GM12878 (cell line): ENCODE measurements at places on chromosomes 5 and 9.

GRCh38 chr5:115806986-115807653, 9.3 kb downstream of the CDO1 start:
- no peaks in the 10 kb centered on the region for H3K36me3 ChIP-seq
- H3K4me1 ChIP-seq: no peaks in the 10 kb centered on the region
- no peak for DNase-seq
- H3K27me3 ChIP-seq: no peaks in the 10 kb centered on the region; the same call in 1 of the 2 replicates
- H3K4me3 ChIP-seq: no peak overlapping the region

GRCh38 chr9:136346157-136346481, 17.4 kb downstream of the DNLZ start:
- H3K36me3 ChIP-seq: no peaks in the 10 kb centered on the region
- no peak overlapping the region for H3K27ac ChIP-seq
- H3K27me3 ChIP-seq: no peaks in the 10 kb centered on the region; the same call in 1 of the 2 replicates
- no peaks in the 10 kb centered on the region for H3K4me1 ChIP-seq
- no peak for DNase-seq

- no peaks in the 10 kb centered on the region for H3K36me3 ChIP-seq
- no peak overlapping the region for H3K27ac ChIP-seq
- DNase-seq: no peak
These were observed 163.6 kb downstream of the CDH6 start for GRCh38 chr5:31357038-31357437.

DNA sequence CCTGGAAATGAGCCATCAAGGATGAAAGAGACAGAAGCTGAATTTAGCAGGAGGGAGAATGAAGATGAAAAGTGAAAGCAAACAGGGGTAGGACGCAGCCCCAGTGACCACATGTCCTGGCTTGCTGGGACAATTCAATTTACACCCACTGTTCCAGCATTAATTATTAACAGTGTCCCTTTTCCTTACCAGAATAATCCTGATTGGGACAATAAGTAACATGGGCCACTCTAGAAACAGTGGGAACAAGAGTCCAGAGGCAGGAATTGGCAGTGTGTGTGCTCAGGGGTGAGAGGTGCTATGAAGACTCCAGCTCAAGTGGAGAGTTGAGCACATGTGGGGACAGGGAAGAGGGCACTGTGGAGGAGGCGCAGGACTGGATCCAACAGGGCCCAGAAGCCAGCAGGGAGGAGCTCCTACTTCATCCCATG, 147.1 kb downstream of the C5orf15 start:
- peaks cover 28% of the 10 kb centered on the region for H3K4me1 ChIP-seq
- H3K36me3 ChIP-seq: no peaks in the 10 kb centered on the region
- no peak for DNase-seq
- no peaks in the 10 kb centered on the region for H3K27me3 ChIP-seq

GRCh38 chr9:4435197-4435596, 55.1 kb upstream of the SLC1A1 start:
- DNase-seq: no peak
- H3K27ac ChIP-seq: no peak overlapping the region
- peaks cover 8% of the 10 kb centered on the region for H3K4me1 ChIP-seq
- no peak overlapping the region for H3K4me3 ChIP-seq

DNA sequence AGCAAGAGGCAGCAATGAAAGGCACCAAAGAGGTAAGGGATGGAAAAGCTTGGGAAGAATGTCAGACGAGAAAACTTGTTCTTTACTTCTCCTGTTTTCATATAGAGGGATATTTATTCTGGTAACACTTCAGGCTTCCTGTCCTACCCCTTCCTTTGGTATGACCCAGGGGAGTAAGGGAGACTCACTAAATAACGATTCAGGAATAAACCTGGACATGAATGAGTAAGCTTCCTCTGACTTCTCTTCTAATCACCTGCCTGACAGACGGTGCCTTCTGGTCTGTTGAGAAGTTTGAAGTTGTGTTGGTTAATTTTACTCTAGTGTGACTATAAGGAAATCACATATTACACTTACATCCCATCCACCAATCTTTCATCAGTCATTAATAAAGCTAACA, 461.2 kb downstream of the CDH12 start:
- no peaks in the 10 kb centered on the region for H3K36me3 ChIP-seq
- H3K4me1 ChIP-seq: no peaks in the 10 kb centered on the region
- no peaks in the 10 kb centered on the region for H3K27me3 ChIP-seq
- no peak overlapping the region for H3K4me3 ChIP-seq

GRCh38 chr5:180641566-180641900, 7.9 kb downstream of the FLT4 start:
- DNase-seq: no peak
- H3K27me3 ChIP-seq: no peaks in the 10 kb centered on the region
- no peak overlapping the region for H3K27ac ChIP-seq

GRCh38 chr5:149380466-149381121, 1.5 kb upstream of the IL17B start:
- no peaks in the 10 kb centered on the region for H3K27me3 ChIP-seq
- no peaks in the 10 kb centered on the region for H3K36me3 ChIP-seq
- no peak overlapping the region for H3K27ac ChIP-seq
- H3K4me1 ChIP-seq: no peaks in the 10 kb centered on the region

DNA sequence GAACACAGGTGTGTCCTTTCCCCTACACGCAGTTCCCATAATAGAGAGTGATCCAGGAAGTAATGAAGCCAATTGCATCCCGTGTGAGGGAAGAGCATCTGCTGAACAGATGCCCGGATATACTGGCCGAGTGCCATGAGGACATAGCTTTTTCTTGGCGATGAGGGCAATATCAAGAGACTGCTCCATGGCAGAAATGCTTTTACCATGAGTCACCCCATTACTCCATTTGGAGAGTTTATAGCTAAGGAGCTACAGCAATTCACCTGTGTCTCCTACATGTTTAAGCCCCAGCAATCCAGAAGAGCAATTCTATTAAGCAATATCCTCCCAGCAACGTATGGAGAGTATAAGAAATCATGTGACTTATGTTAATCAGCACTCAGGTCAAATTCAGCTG, 222.0 kb upstream of the KLF4 start:
- H3K4me3 ChIP-seq: no peak overlapping the region
- no peaks in the 10 kb centered on the region; the same call in 1 of the 2 replicates for H3K27me3 ChIP-seq
- no peaks in the 10 kb centered on the region for H3K4me1 ChIP-seq
- no peaks in the 10 kb centered on the region for H3K36me3 ChIP-seq
- DNase-seq: no peak

DNA sequence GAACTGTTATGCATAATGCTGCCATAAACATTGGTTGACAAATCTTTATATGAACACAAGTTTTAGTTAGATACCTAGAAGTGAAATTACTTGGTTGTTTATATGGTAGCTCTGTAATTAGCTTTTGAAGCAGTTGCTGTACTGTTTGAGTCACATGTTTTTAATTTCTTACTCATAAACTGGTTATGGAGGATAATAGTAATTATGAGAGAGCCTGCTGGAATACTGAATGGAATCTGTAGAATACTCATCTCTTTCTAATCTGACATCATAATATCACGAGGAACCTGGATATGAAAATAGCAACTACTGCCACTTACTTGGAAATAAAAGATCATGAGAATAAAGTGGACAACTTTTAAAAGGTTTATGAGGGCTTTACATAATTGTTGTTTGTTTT, 509.2 kb downstream of the CETN3 start:
- no peaks in the 10 kb centered on the region for H3K36me3 ChIP-seq
- H3K27ac ChIP-seq: no peak overlapping the region
- DNase-seq: no peak
